Prostate gland (tissue), 2 donors: ENCODE measurements at places on chromosomes 4 and X.

DNA sequence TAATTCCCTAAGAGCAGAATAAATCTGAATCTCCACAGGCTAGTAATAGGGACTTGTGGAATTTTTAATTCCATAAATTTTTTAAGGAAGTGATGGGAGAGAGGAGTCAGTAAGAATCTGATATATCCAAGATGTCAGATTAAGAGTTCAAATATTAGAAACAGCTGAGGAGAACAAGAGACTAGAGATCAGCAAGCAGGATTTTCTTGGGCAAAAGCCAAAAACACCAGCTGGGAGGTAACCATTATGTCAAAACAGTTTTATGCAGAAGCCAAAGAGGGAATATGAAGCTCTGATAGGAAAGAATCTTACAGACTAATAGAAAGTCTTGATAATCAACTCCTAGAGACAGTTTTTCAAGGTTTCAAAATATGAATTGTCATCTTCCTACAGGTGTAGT, 72.2 kb upstream of the RBPJ start:
- no peak for DNase-seq

DNA sequence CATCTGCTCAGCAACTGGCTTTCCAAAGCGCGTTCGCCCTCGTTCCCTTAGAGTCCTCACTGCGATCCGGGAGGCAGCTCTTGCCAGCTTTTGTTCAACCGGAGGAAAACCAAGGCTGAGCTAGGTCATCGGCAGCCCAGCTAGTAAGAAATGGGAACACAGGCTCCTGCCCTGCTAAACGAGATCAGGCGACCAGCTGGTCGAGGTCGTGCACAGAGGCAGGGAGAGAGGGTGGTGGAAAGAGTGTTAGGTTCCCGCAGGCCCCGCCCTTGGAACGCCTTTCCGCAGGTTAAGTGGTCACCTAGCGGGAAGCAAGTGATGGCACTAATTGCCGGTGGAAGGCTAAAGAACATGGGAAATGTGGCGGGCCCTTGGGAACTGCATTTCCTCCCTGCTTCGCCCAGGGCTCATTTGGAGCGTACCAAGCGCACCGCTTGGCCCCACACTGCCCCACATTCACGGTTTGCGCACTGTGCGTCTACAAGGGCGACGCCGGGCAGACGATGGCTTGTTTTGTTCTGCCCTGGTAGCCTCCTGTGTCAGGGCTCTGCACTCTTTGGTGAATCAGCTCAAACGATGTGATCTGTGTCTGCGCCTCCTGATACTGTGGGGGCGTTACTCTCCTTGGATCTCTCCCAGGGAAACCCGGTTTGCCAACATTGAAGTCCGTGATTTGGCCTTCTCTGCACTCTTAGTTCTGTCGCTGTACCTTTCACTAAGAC, 7.2 kb upstream of the PRDM8 start:
- DNase-seq: no peak

GRCh38 chrX:38437093-38437492, 84.7 kb downstream of the OTC start:
- no peak for DNase-seq

- no peak for DNase-seq
Measured at GRCh38 chr4:24745172-24745895, 50.0 kb upstream of the SOD3 start.

DNA sequence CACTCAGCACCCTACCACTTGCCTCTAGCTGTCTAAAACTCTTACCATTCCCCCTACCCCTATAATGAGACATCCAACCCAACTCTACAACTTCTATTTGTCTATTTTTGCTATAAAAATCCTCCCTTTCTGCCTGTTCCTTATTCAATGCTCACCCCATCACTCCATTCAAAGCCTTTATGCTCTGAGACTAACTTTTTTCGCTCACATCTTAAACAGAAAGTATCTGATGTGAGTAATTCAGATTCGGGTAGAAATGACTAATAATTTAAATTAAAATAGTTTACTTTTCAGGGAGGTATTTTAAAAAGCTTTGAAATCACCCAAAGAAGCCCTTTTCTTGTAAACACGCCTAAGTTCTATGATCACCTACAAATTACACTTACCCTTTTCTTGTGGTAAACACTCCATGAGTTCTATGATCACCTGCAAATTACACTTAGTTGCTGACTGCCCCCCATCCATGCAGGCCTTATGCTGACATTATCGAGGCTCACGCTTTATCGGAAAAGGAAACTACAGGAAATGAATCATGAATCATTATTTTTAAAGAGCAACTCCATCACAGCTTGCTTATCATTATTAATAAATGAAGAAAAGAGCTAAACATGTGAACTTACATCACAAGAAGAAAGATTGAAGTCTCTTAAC, 168.7 kb upstream of the PPP1R2C start:
- no peak for DNase-seq

DNA sequence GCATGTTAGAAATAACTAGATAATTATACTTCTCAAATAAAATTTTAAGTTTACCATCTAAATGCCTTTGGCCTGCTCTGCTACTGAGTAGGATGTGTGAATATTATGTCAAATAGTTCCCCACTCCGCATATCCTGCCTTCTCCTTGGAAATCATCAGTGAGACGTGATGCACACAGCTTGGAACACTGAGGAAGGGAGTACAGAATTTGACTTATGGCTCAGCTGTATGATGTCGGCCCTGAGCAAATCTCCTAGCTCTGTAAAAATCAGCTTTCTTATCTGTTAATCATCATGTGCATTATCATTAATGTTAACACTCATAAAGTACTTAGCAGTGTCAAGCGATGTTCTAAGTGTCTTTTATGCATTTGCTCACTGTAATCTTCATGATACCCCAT, 241.0 kb upstream of the ANKRD50 start:
- DNase-seq: no peak

DNA sequence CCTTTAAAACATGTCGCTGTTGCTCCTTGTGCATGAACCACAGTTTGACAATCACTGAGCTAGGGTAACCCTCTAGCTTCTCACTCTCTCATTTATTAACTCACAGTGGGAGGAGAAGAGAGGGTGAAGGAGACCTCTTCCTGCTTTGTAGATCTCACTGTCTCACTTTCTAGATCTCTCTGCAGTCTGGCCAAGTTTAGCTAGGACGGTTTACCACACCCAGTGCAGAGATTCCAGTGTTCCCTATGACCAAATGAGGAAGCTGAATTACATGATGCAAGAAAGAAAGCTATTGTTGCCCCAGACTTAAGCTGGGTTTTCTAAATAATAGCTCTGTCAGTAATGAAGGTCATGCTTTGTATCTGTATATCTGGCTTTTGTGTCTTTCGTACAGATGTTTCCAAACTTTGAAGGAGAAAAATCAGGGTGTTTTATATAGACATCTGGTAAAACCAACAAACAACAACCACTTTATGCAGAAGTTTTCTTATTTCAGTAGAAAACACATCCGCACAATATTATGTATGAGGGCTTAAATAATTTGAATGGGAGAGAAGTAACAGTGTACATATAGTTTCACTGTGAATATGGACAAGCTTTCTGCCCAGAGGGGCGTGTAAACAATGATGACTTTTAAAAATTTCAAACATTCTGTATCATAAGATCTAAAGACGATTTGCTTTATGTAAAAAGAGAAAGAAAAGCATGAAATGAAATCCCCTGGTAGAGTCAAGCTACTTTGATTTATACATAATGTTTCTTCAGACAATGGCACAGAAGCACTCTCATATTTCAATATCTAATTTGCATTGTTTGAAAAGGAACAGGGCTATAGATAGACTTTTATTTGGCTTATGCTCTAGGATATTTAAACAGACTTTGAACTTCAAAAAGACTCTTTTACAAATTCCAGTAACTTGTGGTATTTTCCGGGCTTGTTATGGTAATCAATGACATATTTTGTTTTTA, 582.3 kb downstream of the FSTL5 start:
- DNase-seq: no peak

GRCh38 chr4:55238407-55238806, 107.6 kb upstream of the SRD5A3 start:
- no peak for DNase-seq

- no peak for DNase-seq
Measured at GRCh38 chr4:151260526-151260925, 16.4 kb upstream of the PRSS48 start.

- no peak for DNase-seq
Measured at GRCh38 chrX:132404266-132404665, 84.6 kb downstream of the MBNL3 start.

- DNase-seq: no peak
Measured at GRCh38 chr4:5361968-5362367, 310.7 kb downstream of the STK32B start.

DNA sequence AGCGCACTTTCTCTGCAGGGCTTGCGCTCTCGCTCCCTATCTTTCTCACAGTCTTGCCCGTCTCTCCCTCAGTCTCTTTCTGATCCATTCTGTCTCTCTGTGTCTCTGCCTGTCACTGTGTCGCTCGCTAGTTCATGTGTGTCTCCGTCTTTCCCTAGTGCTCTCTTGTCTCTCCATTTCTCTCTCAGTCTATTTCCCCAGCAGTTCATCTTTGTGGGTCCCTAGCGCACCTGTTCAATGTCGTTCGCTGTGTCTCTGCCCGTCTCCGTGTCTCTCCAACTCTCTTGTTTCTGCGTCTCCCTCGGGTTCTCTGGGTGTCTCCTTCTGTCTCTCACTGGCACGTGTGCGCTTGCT, 1.5 kb downstream of the GPR101 start:
- no peak for DNase-seq

DNA sequence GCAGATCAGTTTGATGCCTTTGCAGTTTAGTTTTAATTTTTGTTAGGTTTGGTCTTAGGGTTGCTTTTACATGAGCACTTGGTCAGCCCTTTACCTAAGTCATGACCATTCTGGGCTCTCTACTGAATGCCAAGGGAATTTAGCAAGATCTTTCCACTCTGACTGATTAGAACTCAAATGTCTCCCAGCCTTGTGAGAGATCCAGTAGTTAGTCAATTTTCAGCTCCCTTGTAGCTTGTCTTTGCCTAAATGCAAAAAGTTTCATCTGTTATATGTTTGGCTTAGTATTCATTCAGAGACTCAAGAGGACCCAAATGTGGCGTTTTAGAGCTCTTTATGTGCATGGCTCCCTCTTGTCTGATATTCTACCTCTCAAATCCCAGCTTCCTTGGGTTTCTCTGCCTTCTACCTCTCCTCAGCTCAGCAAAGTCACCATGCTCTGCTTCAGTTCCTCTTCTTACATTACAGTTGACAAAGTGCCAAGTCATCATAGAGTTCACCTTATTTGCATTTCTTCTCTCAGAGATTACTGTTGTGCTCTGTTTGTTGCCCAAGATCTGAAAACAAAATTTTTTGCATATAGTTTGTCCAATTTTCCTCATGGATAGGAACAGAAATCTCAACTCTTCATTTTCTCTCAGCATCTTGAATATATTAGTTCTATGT, 17.5 kb upstream of the JAKMIP1 start:
- DNase-seq: no peak

- DNase-seq: no peak
Measured at GRCh38 chr4:101644516-101644915, 146.0 kb upstream of the BANK1 start.

- no peak for DNase-seq
Measured at GRCh38 chr4:165489786-165490185, 111.0 kb downstream of the CPE start.

DNA sequence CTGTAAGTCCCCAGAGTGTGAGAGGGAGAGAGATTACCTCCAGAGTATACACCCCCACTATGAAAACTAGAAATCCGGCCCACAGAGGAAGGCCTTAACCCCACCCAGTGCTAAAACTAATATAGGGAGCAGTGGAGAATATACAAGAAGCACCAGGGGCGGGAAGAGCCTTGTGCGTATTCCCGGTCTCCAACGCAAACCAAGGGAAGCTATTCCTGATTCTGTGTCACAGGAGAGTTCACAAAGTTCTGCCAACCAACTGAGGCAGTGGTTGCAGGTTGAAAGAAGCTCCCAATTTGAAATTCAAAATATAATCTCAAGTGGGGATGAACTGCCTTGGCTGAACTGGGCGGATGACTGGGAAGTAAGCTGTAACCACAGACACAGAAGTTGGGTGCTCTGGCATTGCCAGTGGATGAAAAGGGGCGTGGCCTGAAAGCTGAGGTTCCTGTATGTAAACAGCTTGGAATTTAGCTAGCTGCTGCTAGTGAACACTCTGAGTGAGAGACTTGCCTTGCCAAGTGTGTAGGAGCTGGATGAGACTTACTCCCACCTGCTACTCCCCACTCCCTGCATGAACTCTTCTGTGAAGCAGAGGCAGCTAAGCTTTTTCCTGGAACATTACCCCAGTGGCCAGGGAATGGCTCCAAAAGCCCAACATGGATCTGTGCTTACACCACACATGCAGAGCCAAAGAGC, 32.7 kb downstream of the ELF2 start:
- no peak for DNase-seq

DNA sequence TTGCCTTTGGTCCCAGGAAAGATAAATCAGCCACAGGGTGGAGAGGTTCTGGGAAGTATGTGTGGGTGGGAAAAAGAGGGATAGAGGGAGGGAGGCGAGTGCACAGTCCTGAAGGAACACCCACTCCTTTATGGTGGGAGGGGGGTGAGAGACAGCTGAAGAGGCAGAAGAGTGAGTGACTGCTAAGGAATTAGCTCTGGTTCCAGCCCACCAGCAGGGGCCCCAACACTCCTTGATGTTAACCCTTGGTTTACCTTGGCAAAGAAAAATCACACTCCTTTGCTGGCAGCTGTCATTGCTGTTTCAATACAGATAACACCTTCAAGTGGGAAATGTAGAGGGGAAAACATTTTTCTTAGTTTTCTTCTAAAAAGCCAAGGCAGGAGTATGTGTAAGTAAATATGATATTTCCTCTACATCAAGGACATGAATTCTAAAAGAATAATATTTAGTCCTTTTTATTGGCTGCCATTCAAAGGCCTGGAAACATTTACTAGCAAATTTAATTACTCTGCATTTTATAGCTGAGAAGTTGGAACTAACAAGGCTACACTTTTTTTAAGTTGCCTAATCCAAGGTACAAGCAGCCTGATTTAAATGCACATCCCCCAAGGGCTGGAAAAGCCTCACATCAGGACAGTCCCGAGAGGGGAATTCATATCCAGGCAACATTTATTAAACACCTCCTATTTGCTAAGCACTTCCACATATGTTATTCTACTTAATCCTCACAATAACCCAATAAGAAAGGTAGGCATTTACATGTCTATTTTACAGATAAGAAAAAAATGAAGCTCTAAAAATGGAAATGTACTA, 81.7 kb downstream of the HS6ST2 start:
- DNase-seq: no peak

DNA sequence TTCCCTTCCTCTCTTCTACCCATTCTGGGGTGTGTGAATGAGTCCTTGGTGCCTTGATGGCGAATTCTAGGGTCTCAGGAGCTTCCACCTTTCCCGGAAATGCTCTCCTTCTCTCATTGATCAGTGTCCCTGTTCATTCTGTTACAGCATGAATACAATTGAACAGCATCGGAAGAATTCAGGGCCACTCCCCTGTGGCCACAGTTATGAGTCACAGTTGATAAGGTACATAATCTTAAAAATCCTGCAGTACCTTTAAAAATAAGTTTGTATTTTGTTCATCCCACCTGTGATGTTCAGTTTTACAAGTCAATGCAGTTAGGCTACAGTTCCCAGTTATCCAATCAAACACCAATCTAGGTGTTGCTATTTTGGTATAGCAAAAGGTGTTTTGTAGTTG, 47.3 kb upstream of the FAM9A start:
- no peak for DNase-seq

GRCh38 chr4:157076578-157076947, 613 bp downstream of the GLRB start:
- DNase-seq: no peak

- no peak for DNase-seq
Measured at GRCh38 chr4:35604252-35604651, 640.1 kb downstream of the ARAP2 start.

GRCh38 chr4:39936565-39937418, 40.9 kb downstream of the PDS5A start:
- DNase-seq: no peak

GRCh38 chrX:54891573-54891972, 29.1 kb upstream of the TRO start:
- DNase-seq: peak; percentile 8

GRCh38 chrX:74788545-74789086, 136.6 kb downstream of the NEXMIF start:
- DNase-seq: no peak
